Osteoblast (primary cell): ENCODE measurements at places on chromosomes 2 and 18. TPM values are rescaled to one million over a fixed set of nuclear protein-coding genes. Genes with fewer than 3 reads are reported as not detected.

GAL3ST2 gene
- 0.29 and 0.36 TPM in 2 replicates for total RNA-seq

RPRM gene
- 0.29 and 0.36 TPM in 2 replicates for total RNA-seq

GRHL1 gene
- 0.29 and 0.36 TPM in 2 replicates for total RNA-seq

GPR75 gene
- 1.8 and 2.2 TPM in 2 replicates for total RNA-seq

NEMP2 gene
- 3.8 and 4.7 TPM in 2 replicates for total RNA-seq

RAB27B gene
- total RNA-seq = 55.7 and 99.0 TPM in 2 replicates

RAB6D gene
- total RNA-seq = under 0.01 TPM in 1 of 2 replicates, not detected in the other

IL36A gene
- not detected in 2 replicates for total RNA-seq

EMILIN1 gene
- total RNA-seq = 137 and 138 TPM in 2 replicates

GPR55 gene
- total RNA-seq = not detected in 2 replicates

GRCh38 chr18:59189746-59190145 is 30.2 kb upstream of the GRP start:
- no peak for DNase-seq

- DNase-seq = no peak
These were observed 382.1 kb downstream of the NRXN1 start for GRCh38 chr2:50649626-50650402.

- no peak for DNase-seq
These were observed 42.5 kb downstream of the DOCK10 start for GRCh38 chr2:224999754-225000153.

DNA sequence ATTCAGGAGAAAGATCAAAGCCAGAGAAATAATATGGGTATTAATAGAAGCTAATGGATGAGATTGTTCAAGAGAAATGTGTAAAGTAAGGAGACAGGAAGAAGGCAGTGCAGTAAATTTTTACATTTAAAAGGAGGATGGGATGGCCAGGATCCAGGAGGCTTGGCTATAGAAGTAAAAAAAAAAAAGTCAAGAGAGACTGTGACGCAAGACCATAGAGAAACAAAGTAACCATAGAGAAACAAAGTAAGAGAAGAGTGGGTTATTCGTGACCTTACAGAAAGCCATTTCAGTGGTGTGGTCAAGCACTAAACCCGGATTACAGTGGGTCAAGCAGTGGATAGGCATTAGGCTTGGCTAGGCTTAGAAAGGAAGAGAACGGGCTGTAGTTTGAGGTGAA is 10.5 kb upstream of the FAM171B start:
- no peak for DNase-seq

DNA sequence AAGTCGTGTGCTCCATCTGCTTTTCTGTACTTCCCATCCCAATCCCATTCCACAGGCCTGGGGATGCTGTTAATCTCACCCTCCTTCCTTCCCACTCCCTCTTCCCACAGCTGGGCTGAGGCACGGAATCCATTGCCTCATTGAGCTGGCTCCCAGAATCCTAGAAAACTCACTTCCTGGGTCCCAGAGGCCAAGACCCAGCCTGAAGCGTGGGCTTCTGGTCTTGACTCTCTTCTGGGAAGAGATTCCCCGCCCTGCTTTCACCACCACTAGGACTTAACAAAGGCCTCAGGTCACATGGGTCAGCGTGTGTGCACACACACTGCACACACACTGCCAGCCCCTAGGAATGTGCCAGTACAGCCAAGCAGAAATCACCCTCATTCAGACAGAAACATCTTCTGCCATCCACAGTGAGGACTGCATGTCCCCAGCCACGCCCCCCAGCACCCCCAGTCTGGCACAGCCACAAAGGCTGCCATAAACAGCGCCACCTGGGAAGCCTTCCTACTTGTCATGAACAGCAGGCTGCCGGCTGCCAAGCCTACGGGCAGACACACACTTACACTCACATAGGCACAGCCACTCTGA is 165.8 kb downstream of the TNS1 start:
- peak; percentile 85 for DNase-seq

GRCh38 chr2:53233759-53234547 is 533.7 kb upstream of the CHAC2 start:
- DNase-seq = no peak

DNA sequence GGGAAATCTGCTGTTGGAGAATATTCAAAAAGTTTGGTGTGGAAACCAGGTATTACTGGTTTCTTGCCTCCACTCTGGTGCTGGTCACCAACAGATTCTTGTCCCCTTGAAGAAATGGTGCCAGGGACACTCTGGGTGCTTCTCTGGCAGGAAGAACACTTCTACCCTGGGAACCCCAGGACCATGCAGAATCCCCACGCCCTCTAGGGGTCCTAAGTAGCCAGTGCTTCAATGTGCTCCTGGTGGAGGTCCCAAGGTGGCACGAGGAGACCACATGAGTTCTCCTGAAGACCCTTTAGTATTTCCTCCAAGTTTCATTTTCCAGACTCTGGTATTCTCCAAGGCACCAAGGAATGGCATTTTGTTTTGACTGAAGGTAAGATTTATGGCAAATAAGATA is 380.6 kb downstream of the TSN start:
- DNase-seq = no peak

GRCh38 chr18:32086881-32087280 is 4.8 kb upstream of the RNF138 start:
- DNase-seq = no peak

DNA sequence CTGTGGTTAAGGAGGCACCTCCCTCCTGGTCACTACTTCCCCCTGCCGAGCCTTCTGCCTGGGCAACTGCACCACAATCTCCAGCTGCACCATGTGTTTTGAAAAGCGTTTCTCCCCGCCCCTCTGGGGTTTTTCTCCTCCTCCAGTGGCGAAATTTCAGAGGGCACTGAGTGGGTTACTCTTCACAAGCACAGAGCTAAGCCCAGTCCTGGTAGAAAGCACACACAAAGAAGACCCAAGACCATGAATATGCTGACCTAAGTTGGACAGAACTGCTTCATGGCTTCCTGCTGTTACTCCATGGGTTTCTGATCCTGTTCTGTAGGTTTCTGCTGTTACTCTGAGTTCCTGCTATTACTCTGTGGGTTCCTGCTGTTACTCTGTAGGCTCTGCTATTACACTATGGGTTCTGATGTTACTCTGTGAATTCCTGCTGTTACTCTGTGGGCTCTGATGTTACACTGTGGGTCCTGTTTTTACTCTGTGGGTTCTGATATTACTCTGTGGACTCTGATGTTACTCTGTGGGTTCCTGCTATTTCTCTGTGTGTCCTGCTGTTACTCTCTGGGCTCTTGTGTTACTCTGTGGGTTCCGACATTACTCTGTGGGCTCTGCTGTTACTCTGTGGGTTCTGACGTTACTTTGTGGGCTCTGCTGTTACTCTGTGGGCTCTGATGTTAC is 216.6 kb downstream of the RTP5 start:
- no peak for DNase-seq

DNA sequence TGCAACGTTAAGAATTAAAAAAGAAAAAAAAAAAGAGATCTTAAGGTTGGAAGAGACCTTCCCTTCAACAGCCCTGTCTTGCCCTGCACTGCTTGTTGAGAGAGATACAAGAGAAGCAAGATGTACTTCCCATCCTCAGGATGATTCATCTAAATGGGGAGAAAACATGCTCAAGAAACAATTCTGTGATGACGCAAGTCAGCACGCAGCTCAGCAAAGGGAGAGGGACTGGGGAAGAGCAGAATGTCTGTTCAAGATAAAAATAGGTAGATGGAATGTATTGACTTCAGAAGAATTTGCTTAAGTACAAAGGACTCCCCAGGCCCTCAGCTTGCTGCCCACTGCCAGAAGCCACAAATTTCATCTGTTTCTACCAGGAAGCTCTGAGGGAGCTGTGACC is 198.2 kb upstream of the SPRED2 start:
- DNase-seq = peak; percentile 66

- no peak for DNase-seq
These were observed 4.2 kb downstream of the SERPINB7 start for GRCh38 chr18:63779386-63779785.

- DNase-seq = peak; percentile 93
These were observed 289.3 kb upstream of the HS6ST1 start for GRCh38 chr2:128607911-128608506.

DNA sequence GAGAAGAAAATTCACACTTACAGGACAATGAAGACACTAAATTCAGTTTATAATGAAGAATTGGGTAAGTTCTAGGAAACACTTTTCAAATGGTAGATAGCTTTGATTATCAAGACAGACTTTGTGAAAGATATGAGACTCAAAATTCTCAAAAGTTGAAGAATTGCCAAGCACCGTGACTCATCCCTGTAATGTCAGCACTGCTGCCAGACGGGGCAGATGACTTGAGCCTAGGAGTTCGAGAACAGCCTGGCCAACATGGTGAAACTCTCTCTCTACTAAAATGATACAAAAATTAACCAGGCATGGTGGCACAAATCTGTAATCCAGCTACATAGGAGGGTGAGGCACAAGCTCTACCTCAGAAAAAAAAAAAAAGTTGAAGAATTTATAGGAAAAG is 1820.1 kb upstream of the LRRTM1 start:
- no peak for DNase-seq

DNA sequence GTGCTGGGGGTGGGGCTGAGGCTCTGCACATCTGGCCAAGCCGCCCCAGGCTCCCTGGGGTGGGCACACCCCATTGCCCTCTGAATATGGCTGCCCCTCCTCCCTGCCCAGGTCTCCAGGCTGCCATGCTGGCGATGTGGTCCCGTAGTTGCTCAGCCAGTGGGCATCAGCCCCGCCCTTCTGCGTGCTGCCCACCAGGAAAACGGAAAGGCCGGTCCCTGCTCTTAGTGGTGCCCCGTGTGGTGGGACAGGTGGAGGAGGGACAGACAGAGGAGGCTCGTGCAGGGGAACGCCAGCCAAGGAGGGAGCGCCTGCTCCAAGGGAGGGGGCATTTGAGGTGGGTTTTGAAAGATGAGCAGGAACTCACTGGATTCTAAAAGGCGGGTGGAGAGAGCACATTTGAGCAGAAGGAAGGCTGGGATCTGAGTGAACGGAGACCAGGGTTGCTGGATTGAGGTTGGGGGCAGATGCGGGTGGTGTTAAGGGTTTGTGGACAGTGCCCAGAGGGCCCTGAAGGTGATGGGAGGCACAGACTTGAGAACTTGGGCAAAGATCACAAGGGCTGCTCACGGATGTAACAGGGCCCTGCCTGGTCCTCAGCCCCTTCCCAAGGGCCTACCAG is 6.7 kb upstream of the B3GNT7 start:
- peak; percentile 68 for DNase-seq

DNA sequence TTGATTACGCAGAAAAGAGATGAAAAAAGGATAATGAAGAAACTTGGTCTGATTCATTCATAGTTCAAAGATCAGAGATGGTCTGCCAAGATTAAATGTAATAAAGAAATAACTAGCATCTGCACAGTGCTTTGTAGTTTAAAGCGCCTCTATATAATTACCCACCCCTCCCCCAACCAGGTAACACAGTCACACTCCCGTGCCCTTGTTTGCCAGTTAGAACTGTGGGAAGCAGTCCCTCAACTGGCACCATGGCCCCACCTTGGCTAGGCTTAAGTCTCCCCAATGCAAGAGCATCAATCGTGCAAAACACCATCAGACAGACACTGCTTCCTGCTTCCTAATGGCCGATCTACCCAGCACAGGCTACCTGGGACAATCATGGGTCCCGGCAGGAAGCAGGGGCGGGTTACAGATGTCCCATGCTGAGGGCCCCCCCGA is 11.6 kb downstream of the ADCY3 start:
- DNase-seq = no peak

- no peak for DNase-seq
These were observed 1072.1 kb upstream of the FANCL start for GRCh38 chr2:59312967-59313940.

- DNase-seq = no peak
These were observed 4.6 kb upstream of the SDC1 start for GRCh38 chr2:20229322-20230113.

- no peak for DNase-seq
These were observed 123.8 kb downstream of the MYO1B start for GRCh38 chr2:191369034-191369433.

GRCh38 chr2:130728007-130728454 is 839 bp upstream of the GPR148 start:
- DNase-seq = no peak

GRCh38 chr2:144770616-144771230 is 250.8 kb upstream of the ZEB2 start:
- no peak for DNase-seq

GRCh38 chr2:9263428-9263827 is 56.8 kb downstream of the ASAP2 start:
- peak; percentile 83 for DNase-seq

DNA sequence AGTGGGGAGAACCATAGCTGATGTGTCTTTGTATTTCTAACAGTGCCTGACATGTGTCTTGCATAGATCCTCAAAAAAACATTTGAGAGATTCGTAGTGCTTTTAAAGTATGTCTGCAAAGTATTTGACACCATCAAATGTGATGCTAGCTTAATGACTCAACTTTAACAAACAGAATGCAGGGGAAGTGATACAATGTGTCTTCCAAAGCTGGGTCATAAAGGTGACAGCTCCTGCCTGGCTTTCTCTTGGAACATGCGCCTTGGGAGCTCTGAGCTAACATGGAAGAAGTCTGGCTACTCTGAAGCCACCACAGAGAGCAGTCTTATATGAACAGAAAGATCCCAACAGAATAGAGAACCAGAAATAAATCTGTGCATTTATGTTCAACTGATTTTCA is 78.2 kb downstream of the C1D start:
- DNase-seq = no peak
